ENCODE measurements at places on chromosomes 1 and 21. TPM values are rescaled to one million over a fixed set of nuclear protein-coding genes. Genes with fewer than 3 reads are reported as not detected.

Gene IVL
- not detected for total RNA-seq

Gene KIAA0040
- 43.6 TPM for total RNA-seq

Gene CD52
- total RNA-seq = 12.8 TPM

Gene SERTAD4
- total RNA-seq = 7.9 TPM

Gene CFAP74
- total RNA-seq = 0.29 TPM

Gene IL20
- total RNA-seq = not detected

Gene RAVER2
- 6.6 TPM for total RNA-seq

Gene PLXNA2
- 11.3 TPM for total RNA-seq

Data from breast epithelium (tissue), 4 donors.